NT2/D1 (cell line): ENCODE measurements at places on chromosomes 3 and 15.

DNA sequence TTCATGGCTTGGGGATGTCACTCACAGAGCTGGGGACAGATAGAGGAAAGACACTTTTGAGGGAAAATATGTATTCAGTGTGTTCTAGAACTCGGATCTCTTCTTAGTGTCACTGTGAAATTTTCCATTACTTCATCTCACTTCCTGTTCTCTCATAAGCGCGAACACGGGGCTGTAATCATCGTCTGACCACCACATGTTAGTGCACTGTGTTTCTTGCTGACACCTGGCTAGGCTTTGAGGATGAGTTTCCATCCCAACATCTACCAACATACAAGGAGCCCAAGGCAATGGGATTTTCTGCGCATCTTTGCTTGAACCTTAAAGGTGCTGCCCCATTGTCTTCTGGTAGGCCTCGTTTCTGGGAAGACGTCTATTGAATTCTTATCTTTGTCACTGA is 84.0 kb downstream of the LIPC start:
- DNase-seq = no peak

DNA sequence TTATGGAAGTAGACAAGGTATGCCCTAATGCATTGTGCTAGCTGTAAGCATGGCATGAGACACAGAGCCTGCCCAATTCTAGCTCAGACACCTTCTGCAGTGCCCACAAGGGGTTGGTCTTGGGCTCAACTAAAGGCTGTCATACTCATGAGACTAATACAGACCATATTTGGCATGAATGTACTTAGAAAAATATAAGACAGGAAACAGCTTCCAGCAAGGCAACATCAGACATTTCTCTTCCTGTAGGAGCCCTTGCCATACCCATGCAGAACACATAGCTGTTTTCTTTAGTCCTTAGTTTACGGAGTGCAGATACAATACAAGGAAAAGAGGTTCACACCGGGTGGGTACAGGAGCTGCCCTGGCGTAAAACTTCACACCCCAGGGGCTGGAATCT is 30.5 kb upstream of the NR1I2 start:
- no peak for DNase-seq

DNA sequence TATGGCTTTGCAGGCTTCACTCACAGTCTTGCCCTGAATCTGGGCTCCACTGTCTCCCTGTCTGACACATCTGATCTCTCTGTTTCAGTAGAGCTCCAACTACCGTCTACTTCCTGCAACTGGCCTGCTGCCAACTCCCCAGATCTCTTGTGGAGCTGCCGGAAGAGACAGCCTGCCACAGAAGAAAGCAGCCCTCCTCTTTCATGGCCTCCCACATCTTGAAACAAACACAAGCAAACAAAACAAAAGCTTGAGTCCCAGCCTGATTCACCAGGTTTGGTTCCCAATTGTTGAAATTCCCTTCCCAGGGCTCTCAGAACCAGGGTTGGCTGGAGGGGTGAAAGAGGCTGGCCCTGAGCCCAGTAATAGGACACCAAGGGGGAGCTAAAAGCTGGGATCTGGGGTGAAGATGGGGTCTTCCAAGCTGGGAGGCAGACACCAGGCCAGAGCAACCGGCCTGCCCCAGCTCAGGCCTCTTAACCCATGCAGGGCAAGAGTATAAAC is 55.3 kb upstream of the CA12 start:
- DNase-seq = peak; percentile 71

DNA sequence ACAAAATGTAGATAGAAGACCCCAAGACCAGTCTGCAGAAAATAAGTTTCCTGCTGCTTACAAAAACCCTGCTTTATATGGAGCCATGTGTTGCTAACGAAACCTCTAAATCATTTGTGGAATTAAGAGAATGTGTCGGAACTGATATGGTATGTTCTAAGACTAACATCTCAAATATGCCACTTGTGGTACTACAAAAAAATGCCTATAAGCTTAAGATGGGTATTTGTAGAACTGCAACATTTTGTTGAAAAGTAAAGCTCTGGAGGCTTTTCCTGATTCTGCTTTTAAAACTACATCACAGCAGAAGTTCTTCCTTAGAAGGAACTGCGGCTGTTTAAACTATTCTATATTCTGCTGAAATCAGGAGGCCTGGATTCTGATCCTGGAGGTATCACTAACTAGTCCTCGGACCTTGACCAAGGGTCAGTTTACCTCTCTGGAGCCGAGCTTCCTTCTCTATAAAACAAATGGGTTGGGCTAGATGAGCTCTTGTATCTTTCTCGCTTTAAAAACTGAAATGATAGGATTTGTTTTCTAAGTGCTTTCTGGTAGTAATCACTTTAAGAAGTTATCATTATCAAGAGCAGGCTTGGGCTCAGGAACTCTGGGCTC is 74.9 kb downstream of the RAD18 start:
- no peak for DNase-seq

DNA sequence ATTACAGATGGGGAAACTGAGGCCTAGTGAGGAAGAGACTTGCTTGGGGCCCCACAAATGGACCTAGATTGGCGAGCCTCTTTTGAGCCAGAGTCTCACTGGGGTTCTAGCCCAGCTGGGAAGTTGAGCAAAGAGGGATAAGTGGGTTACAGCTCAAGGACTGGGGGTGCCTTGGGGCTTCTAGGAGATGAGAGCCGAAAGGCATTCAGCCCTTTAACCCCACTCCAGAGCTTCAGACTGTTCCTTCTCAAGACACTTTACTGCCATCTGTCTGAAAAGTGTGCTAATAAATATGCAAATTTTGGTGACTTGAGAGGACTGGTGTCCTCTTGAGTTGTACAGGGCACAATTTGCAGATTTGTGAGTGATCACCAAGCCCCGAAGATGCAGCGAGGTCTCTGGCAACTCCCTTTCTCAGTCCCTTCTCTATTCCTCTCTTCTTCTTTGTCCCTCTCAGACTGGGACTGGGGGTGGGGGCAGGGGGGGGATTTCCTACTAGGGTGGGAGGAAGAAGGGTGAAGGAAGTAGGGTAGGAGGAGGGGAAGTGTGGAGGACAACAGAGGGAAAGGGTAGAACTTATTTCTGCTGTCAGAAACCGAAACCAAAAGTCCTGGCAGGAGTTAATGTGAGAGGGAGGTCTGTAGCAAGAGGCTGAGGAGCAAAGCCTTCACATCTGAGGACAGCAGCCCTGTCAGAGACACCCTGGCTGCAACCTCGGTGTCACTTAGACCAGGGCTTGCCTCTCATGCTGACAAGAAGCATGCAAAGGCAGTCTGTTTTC is 16.2 kb upstream of the ANKDD1A start:
- no peak for DNase-seq

GRCh38 chr3:129121016-129121791 is 400 bp downstream of the RAB43 start:
- DNase-seq = no peak

DNA sequence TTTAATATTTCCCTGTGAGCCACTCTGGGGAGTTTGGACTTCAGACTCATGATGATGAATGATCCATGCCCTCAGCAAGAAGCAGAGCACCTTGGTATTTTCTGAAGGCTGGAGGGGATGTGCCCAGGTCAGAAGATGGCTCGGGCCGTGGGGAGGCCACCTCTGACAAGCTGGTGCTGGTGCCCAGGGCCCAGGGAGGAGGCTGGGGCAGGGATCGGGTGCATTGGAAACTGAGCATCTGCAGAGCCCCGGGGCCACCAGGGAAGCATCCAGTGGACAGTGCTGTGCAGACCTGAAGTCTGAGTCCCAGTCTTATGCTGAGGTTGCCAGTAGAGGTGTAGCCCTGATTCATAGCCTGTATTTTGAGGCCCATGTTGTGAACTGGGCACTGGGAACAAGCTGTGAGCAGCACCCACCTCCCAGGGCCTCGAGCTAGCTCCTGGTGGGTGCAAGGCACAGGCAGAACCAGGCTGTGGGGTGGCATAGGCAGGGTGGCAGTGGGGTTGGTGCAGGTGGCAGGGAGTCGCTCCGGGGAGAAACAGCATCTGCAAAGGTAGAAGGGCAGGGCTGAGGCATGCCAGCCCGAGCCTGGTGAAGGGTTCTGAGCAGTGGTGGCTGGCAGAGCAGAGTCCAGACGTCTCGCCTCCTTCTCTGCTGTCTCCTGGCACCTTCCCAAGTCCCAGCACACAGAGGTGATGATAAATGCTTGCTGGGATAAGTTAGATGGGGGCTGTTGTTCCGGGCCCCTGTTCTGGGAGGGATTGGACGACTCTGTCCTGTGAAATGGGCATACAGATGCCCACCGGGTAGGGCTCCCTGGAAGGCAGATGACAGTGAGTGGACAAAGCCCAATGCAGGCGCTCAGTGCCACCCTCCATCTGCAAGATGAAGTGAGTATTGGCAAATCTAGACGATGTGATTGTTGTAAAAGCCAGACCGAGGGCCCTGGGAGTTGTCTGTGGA is 10.6 kb downstream of the DNAJB8 start:
- no peak for DNase-seq

DNA sequence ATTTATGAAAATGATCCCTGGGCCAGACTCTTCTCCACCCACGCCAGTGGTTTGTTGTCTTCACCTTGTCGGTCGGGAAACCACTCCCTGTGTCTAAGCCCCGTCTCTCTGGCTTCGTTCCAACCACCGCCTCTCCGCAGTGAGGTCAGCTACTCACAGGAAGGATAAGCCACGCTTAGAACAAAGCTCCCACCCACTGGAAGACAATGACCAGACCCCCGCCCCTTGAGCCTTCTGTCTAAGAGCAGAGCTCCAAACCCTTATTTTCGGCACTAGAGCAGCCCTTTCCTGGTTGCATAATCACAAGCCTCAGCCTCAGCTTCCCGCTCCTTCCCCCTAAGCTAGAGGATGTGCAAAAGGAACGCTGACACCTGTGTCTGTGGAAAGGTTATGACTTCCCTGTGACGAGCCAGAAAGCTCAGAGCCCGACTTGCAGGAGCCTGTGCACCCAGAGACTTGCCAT is 114.9 kb upstream of the MEF2A start:
- DNase-seq = no peak

- no peak for DNase-seq
These were observed 1.5 kb downstream of the TRPC1 start for GRCh38 chr3:142725357-142725739.

GRCh38 chr15:81856001-81856633 is 189.7 kb downstream of the MEX3B start:
- DNase-seq = no peak

GRCh38 chr3:159804726-159805410 is 183.8 kb upstream of the IL12A start:
- peak; percentile 68 for DNase-seq

- no peak for DNase-seq
These were observed 77.3 kb downstream of the APBA2 start for GRCh38 chr15:28962851-28963710.
